CD4-positive, alpha-beta T cell (primary cell): ENCODE measurements at places on chromosomes 4 and X. TPM values are rescaled to one million over a fixed set of nuclear protein-coding genes. Genes with fewer than 3 reads are reported as not detected.

TEX13B gene
- not detected for total RNA-seq

OPN1MW3 gene
- not detected for total RNA-seq

DNA sequence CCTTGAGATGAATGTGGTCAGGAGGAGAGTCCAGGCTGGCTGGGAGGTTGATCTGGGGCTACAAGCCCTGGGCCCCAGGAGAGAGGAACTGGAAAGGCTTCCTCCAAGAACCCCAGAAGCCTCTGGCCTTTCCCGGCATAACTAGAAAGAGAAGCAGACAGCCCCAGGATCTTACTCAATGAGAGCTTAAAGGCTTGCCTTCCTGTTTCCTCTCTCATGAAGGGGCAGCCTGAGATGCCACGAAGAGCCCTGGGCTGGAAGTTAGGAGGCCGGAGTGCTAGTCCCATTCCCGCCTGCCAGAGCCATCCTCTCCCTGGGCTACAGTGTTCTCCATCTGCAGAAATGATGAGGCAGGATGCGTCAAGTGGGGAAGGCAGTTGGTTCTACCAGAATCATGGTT is 20.1 kb upstream of the XPNPEP2 start:
- DNase-seq, result no peak
- H3K27ac ChIP-seq, result no peak overlapping the region
- peaks cover 12% of the 10 kb centered on the region for H3K4me1 ChIP-seq

CT45A2 gene
- total RNA-seq, result not detected

CT45A5 gene
- not detected for total RNA-seq

GRCh38 chrX:118495958-118496762 is 545 bp downstream of the DOCK11 start:
- peak; percentile 61 for DNase-seq
- H3K27me3 ChIP-seq, result no peaks in the 10 kb centered on the region
- H3K27ac ChIP-seq, result peak overlapping the region; percentile 85
- peak overlapping the region; percentile 86 for H3K4me3 ChIP-seq
- peaks cover 34% of the 10 kb centered on the region for H3K4me1 ChIP-seq

- no peak overlapping the region for H3K4me3 ChIP-seq
- DNase-seq, result no peak
- no peaks in the 10 kb centered on the region for H3K4me1 ChIP-seq
- H3K27ac ChIP-seq, result no peak overlapping the region
- no peaks in the 10 kb centered on the region for H3K36me3 ChIP-seq
Measured at GRCh38 chr4:126395664-126396063, 1080.9 kb downstream of the FAT4 start.

DNA sequence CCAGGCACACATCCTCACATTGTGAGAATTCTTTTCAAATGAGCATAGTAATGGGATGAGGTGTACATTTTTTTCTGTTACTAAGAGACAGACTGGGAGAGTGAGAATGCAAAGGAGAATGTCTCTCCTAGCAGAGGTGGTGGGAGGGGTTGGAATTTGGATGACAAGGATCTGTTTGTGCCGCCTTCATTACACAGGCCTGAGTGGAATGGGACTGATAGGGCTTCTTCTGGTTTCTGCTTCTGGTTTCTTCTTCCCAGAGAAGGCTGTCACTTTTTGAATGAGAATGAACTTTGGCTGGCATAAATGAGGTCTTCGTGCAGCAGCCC is 55.4 kb downstream of the C4orf51 start:
- H3K4me3 ChIP-seq, result no peak overlapping the region
- no peaks in the 10 kb centered on the region for H3K36me3 ChIP-seq
- no peak for DNase-seq
- H3K27ac ChIP-seq, result no peak overlapping the region

- H3K36me3 ChIP-seq, result no peaks in the 10 kb centered on the region
- H3K27me3 ChIP-seq, result no peaks in the 10 kb centered on the region
- DNase-seq, result no peak
- no peaks in the 10 kb centered on the region for H3K4me1 ChIP-seq
- H3K27ac ChIP-seq, result no peak overlapping the region
- no peak overlapping the region for H3K4me3 ChIP-seq
Measured at GRCh38 chrX:28659269-28659668, 72.0 kb downstream of the IL1RAPL1 start.

MND1 gene
- not detected for total RNA-seq
